HCT116 (cell line): ENCODE measurements at places on chromosomes 5 and 9. TPM values are rescaled to one million over a fixed set of nuclear protein-coding genes. Genes with fewer than 3 reads are reported as not detected.

Gene OR1K1
- total RNA-seq, result not detected

Gene RARS1
- 122 TPM for total RNA-seq

Gene RFESD
- 4.1 TPM for total RNA-seq

- DNase-seq, result no peak
- H3K36me3 ChIP-seq, result no peaks in the 10 kb centered on the region
- no peaks in the 10 kb centered on the region for H3K4me1 ChIP-seq
- no peak overlapping the region for H3K4me3 ChIP-seq
These were observed 18.3 kb upstream of the ORM1 start for GRCh38 chr9:114304416-114305188.

DNA sequence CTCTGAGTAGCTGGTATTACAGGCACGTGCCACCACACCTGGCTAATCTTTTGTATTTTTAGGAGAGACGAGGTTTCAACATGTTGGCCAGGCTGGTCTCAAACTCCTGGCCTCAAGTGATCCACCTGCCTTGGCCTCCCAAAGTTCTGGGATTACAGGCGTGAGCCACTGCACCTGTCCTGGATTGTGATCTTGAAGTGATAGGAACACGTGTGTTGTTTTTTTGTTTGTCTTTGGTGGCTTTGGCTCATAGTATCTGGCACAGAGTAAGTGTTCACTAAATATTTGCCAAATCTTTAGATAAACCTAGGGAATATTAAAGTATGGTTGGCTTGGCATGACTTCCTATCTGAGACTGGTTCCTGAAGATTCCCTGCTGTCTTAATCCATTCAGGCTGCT is 172.7 kb downstream of the ARHGAP26 start:
- H3K36me3 ChIP-seq, result no peaks in the 10 kb centered on the region
- no peaks in the 10 kb centered on the region for H3K27me3 ChIP-seq
- no peak for DNase-seq
- H3K27ac ChIP-seq, result no peak overlapping the region

DNA sequence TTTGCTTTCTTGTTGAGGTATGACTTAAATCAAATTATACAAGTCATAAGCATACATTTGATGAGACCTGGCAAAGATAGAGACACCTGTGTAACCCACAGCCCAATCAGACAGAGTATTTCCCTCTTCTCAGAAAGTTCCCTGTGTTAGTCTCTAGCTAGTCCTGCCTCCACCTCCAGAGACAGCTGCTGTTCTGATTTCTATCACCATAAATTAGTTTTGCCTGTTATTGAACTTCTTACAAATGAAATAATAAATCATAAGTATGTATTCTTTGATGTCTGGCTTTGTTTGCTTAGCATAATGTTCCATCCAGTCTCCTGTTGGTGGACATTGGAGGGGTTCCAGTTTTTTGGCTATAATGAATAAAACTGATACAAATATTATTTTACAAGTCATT is 194.5 kb downstream of the ICE1 start:
- peaks cover 14% of the 10 kb centered on the region; the same call in 1 of the 2 replicates for H3K27me3 ChIP-seq
- H3K4me3 ChIP-seq, result no peak overlapping the region
- H3K36me3 ChIP-seq, result no peaks in the 10 kb centered on the region
- no peaks in the 10 kb centered on the region for H3K4me1 ChIP-seq

DNA sequence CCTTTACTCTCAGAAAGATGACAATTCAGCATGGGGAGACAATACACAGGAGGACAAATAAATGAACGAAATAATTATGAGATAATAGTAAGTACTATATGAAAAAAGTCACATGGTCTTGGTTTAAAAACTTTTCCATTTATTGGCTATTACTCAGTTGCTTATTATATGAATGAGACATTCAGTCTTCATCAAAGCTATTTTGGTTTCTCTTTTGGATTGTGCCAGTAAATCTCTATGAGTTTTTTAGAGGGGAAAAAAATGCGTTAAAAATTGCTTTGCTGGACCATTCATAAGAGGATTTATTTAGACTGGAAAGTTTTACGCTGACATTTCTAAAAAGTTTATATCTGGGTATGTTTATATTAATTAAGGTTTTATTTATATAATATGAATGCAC is 137.7 kb downstream of the AOPEP start:
- no peak overlapping the region for H3K27ac ChIP-seq
- H3K36me3 ChIP-seq, result no peaks in the 10 kb centered on the region
- H3K4me1 ChIP-seq, result peaks cover 34% of the 10 kb centered on the region
- DNase-seq, result no peak

DNA sequence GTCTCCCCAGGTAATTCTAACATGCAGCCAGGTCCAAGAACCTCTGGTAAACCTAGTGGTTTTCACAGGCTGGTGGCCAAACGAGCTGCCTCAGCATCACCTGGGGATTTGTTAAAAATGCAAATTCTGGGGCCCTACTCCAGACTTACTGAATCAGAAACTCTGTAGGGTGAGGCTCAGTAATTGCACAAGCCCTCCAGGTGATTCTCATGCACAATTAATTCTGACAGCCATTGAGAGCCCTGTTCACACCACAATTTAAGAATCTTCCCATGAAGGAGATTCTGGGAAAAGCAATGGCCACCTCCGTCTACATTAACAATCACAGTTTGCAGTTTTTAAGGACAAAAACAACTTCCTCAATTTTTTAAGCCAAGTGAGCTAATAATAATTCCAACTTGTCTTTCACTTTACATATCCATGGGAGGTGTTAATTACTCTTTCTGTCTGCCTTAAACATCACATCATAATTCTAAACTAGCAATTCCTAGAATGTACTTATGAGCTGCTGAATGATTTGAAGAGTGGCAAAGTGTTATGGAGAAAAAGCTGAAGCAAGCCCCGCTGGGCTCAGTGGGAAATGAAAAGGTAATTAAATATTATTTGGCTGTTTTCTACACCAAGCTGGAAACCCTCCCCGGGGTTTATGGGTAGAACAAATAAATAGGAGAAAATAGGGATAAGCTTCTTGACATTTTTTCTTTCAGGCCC is 70.0 kb downstream of the GLDC start:
- no peaks in the 10 kb centered on the region for H3K4me1 ChIP-seq
- no peaks in the 10 kb centered on the region for H3K36me3 ChIP-seq
- no peak for DNase-seq
- H3K27me3 ChIP-seq, result no peaks in the 10 kb centered on the region
- H3K27ac ChIP-seq, result no peak overlapping the region

DNA sequence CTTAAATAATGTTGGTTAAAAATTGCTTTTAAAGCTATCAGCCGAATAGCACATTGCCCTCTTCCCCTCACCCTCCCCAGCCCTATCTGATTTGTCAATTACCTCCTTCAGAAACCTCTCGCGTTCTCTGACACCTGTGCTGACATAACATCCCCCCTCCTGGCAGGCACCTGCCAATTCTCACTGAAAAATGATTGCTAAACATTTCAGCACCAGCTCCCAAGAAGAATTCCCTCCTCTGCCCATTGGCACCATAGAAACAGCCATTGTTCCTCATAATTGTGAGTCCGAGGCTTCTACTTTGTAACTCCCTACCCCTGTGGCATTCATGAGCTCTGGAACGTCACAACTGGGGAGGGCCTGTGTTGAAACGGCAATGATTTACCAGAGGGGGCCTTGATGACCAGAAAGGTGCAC is 20.2 kb downstream of the CDH6 start:
- no peaks in the 10 kb centered on the region for H3K27me3 ChIP-seq
- no peaks in the 10 kb centered on the region for H3K36me3 ChIP-seq
- no peak for DNase-seq
- H3K27ac ChIP-seq, result no peak overlapping the region
- H3K4me3 ChIP-seq, result no peak overlapping the region
- H3K4me1 ChIP-seq, result no peaks in the 10 kb centered on the region

DNA sequence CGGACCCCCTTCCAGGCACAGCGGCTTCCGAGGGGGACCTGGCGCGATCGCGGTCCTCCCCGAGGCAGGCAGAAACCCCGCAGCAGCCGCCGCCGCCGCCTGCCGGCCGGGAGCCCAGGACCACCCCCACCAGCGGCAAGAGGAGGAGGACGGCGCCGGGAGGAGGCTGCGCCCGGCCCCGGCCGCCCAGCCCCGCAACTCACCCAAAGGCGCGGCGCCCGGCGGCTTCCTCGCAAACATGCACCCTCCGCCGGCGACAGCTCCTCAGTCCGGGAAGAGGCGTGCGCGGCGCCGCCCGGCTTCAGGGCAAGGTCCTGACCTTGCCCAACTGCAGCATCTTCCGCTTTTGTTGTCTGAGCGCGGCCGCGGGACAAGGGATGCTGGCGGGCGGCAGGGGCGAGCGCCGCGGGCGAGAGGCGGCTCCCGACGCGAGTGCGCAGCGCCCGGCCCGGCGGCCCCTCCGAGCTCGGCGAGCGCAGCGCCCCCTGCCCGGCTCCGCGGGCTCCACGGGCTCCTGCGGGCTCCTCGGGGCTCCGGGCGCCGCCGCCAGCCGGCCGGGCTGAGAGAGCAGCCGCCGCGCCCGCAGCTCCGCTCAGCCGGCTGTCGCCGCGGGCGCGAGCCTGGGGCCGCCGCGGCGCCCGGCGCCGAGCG is 507 bp downstream of the CTNND2 start:
- no peaks in the 10 kb centered on the region for H3K36me3 ChIP-seq
- H3K4me3 ChIP-seq, result no peak overlapping the region
- H3K27me3 ChIP-seq, result no peaks in the 10 kb centered on the region
- H3K4me1 ChIP-seq, result no peaks in the 10 kb centered on the region
